Muscle of leg (tissue), 16 donors: ENCODE measurements at places on chromosomes 16 and 17. TPM values are rescaled to one million over a fixed set of nuclear protein-coding genes. Genes with fewer than 3 reads are reported as not detected.

OR1E1 gene
- not detected for polyA plus RNA-seq

GPR179 gene
- 0.18 TPM for polyA plus RNA-seq

SLC5A11 gene
- not detected for polyA plus RNA-seq

HSD3B7 gene
- polyA plus RNA-seq = 8.1 TPM
